ENCODE measurements at places on chromosomes 7 and 10. TPM values are rescaled to one million over a fixed set of nuclear protein-coding genes. Genes with fewer than 3 reads are reported as not detected.

Gene CRHR2
- not detected for total RNA-seq

DNA sequence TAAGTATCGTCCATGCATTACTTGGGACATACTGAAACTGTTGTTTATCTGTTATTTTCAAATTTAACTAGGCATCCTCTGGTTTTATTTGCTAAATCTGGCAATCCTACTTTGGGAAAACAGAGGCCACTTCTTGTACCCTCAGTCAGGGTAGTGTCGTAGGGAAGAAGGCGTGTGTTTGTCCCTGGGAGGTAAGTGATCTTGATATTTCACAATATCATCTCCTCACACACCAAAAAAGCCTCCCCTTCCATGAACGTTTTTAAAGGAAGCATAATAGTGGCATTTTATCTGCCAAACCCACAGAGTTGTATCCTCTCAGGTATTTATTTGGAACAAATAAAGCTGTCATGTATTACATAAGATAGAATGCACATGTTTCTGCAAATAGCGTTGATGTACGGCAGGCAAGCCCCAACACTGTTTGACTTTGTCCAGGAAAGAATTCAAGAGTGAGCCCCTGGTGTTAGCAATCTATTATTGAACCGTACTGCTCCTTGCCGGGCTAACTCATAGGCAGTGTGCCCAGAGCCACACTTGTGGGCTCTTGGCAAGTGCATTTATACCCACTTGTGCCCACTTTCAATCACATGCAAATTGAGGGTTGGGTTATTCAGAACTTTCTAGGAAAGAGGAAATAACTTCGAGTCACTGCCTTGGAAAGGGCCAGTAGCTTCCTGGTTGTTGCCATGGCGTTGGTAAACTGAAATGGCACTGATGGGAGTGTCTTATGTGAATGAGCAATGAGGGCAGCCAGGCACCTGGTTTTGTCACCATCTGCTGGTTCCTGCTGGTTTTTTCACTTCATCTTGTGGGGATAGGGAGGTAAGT lies 266.0 kb downstream of the USP6NL start:
- DNase-seq: no peak

DNA sequence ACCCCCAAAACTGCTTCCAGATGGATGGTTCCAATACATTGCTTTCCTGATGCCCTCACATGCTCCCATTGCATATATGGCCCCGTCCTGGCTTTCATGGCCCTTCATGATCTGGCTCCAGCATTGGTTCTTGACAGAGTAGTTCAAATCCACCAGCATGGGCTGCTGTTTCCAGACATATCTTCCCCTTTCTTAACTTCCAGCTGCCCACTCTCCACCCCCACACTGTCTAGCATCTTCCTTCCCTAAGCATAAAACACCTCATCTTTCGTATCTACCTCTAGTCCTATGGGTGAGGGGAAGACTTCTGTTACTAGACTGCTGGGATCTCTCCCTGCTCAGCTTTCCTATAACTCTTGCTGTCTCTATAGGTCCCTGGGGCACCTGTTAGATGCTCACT lies 13.2 kb upstream of the GOLGA7B start:
- DNase-seq: no peak

DNA sequence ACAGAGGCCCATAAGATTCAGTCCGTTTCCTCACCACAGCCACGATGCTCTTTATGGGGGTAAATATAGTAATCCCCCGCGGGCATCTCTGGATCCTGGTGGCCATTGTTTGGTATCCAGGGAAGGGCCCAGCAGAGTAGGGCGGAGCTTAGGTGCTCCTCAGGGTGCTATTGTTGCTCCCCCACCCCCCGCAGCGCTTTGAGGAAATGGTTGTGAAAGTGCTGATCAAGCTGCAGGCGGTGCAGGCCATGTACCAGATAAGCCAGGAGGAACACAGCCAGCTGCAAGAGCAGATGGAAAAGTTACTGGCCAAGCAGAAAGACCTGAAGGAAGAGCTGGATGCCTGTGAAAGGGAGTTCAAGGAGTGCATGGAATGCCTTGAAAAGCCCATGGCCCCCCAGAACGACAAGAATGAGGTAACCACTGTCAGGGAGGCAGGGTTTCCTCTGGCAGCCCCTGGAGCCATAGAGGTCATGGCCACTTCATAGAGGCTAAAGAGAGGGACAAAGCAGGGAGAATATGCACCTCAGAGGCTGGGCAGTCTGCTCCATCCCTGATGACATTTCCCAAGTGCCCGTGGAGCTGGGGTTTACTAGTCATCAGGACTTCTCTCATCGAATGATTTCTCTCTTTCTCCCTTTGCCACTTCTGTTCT lies 17.6 kb upstream of the FLNC start:
- peak; percentile 87 for DNase-seq

DNA sequence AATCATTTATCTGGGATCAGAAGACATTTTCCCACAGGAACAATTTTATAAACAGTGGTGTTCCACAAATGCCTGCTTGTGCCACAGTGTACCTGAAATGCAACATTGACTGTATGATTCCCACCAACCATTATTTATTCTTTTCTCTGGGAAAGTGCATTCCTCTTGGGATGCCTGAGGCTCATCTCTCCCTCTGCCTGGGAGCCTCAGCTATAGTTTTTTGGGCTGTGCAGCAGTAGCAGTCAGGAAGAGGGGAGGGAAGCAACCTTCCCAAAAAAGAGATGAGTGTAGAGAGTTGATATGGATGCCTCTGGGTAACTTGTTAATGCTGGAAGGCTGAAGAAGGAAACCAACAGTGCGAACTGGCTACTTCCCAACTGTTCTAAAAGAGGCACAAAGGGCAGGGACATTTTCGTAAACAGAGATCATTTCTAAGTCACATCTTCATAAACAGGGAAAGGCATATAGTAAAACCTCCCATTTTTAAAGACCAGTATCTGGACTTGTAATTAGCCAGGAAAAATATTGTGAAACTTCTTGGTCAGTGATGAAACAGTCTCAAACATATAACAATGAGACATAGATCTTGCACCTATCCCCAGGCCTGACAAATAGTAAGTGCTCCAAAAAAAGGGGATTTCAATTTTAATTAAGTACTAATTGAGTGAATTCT lies 1.4 kb upstream of the CALD1 start:
- DNase-seq: no peak

DNA sequence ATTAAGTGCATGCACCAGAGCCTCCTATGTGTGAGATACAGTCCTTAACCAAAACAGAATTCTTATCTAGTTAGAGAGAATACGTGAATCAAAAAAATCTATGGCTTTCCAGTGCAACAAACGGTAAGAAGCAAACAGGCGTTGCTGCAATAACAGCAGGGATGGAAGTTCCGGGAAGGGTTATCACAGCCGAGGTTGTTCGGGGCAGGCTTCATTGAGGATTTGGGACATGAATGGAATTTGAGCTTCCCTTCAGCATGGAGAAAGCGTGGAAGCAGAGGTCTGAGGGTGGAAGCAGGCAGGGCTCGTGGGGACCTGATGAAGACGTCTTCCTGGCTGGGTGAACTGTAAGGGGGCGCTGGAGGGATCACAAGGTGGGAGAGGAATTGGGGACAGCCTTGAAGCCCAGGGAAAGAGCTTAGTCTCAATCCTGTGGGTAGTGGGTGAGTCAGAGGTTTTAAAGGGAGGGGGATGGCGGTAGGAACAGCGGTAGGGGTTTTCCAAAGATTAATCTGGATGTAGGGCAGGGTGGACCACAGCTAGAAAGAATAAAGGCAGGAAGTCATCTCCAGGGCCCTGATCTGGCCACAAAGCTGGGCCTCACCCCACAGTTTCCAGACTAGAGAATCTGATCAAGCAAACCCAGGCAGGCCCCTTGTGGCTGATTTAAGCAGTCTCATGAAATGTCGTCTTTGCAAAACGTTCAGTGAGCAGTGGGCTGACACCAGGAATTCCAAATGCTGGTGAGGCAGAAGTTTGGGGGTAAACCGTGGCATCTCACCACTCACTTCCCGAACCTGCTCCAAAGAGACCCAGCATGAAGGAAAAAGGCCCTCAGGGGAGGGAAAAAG lies 65.1 kb downstream of the CALML3 start:
- peak; percentile 49 for DNase-seq

DNA sequence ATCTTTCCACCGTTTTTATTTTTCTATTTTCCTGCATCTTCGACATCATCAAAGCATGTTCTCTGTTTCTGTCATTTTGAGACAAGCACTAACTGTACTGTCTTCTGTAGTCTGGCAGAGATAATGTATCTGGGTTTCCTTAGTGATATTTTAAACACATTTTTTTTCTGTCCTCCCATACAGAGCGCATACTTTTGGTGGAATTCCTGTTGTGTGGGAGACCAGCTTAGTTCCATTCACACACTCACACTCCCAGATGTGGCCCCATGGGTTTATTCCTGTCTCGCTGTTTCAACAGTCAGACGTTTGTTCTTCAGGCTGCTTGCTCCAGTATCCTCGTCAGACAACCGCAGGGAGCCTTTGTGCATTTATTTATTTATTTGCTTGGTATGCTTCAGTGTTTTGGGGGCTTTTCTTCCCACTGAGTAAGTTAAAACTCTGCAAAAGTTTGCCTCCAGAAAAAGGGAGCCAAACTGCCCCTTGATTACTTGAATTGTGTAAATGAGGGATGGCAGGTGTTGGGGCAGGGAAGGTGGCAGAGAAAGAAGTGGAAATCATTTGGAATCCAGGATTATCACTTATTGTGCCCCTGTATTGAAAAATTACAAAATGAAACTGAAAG lies 456.8 kb upstream of the KLF6 start:
- DNase-seq: no peak

Gene EEPD1
- total RNA-seq: 0.71 TPM

DNA sequence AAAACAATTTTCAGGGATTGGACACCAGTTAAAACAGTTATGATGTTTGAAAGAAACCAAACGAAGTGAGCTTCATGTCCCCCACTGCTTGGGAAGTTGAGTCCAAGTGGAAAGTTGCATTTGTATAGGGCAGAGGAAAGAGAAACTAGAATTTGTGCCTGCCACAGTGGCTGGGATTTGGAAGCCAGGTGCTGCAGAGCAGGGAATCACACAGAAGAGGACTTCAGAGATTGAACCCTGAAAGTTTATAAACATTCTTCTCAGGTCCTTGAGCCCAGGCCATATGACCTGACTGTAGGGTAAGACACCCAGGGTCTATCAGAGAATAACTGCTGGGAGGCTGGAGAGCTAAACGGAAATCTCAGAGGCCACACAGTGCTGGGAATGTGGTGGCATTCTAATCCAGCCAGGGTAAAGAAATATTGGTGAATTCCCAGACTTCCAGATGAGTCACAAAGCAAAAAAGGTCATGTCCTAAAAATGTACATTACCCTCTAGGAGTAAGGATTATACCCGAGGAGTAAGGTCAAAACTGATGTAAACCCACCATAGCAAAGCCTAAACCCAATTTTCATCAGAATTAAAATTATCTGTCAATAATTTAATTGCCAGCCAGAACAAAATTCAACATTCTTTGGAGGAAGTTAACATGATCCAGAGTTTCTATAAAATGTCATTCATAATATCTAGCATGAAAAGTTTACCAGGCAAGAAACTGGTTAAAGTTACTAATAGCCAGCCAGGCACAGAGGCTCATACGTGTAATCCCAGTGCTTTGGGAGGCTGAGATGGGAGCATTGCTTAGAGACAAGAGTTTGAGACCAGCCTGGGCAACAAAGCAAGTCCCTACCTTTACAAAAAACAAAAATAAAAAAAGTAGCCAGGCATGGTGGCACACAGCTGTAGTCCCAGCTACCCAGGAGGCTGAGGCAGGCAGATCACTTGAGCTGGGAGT lies 31.2 kb downstream of the TOMM7 start:
- no peak for DNase-seq

DNA sequence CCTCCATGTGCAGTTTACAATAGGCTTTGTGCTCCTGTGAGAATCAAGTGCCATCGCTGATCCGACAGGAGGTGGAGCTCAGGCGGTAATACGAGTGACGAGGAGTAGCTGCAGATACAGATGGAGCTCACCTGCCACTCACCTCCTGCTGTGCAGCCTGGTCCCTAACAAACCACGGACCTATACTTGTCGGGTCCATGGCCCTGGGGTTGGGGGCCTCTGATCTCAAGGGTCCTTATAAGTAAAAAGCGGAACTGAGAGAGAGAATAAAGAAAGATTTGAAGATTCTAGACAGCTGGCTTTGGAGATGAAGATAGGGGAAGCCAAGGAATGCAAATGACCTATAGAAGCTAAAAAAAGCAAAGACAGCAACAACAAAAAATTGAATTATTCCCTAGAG lies 130.6 kb downstream of the PLXDC2 start:
- DNase-seq: no peak

DNA sequence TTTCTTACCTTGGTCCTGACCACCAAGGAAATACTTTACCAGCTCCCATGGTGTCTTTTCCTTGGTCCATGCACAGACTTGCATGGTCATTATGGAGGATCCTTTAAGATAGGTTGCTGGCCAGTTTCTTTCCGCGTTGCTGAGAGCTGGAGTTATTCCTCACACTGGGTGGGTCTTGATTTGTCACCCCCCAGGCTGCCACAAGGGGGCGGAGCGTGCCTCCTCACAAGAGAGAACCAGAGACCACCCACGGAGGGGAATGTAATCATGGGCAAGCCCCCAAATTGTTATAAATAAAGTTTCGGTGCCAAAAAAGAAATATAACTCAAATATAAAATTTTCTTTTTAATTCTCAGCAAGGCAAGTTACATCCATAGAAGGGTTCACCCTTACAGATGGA lies 10.5 kb upstream of the TRIM24 start:
- DNase-seq: peak; percentile 34

DNA sequence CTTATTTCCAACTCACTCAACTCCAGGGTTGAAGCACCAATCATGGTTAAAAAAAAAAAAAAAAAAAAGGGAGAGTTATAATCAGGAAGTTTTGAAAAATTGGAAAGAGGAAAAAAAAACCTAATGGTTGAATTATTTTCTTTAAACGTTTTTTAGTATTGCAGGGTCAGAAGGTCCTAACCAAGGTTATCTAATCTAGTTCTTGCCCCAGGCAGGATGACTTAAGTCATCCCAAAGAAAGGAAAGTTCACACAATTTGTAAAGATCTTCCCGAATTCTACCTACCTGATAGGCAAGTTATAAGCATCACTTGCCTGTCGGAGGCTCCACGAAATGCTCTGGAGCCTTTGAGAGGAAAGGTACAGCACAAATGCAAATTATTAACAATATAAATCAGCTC lies 208.1 kb upstream of the PLXNA4 start:
- no peak for DNase-seq
